GM23338 (cell line): ENCODE measurements at places on chromosomes 11 and 22. TPM values are rescaled to one million over a fixed set of nuclear protein-coding genes. Genes with fewer than 3 reads are reported as not detected.

Gene MOGAT2
- not detected in 2 replicates for total RNA-seq

Gene ESAM
- not detected in 2 replicates for total RNA-seq

Gene ANKRD42
- total RNA-seq = 5.7 and 7.1 TPM in 2 replicates

Gene PLAAT4
- 0.69 and 3.3 TPM in 2 replicates for total RNA-seq

Gene PRODH
- 31.9 and 67.4 TPM in 2 replicates for total RNA-seq

Gene DRICH1
- not detected in 2 replicates for total RNA-seq

Gene MMP13
- total RNA-seq = not detected in 2 replicates

Gene MAPK8IP1
- 34.1 and 39.4 TPM in 2 replicates for total RNA-seq

Gene OR52I1
- total RNA-seq = not detected in 2 replicates

Gene GGT1
- 4.5 and 7.4 TPM in 2 replicates for total RNA-seq

Gene UBQLN3
- not detected in 2 replicates for total RNA-seq

Gene RELA
- 17.0 and 22.8 TPM in 2 replicates for total RNA-seq

Gene CDC42BPG
- 10.1 and 11.6 TPM in 2 replicates for total RNA-seq

Gene TRIM51
- not detected in 2 replicates for total RNA-seq
